Thyroid gland (tissue), 4 donors: ENCODE measurements at places on chromosomes 4 and X.

DNA sequence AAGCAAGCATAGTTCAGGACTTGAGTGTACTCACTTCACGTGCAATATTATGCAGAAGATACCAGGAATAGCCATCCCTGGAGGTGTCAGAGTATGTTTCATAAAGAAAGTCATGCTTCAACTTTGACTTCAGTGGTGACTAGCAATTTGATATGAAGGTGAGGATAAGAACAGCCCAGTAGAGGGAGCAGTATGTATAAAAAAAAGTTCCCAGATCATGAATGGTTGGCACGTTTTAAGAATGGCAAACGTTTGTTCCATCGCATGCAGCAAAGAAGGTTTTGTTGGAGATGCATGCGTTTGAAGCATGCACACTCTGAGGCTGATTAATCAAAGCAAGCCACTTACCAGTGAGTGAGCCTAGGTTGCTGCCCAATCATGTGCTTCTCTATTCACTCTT is 33.5 kb upstream of the SLITRK4 start:
- DNase-seq = no peak
- H3K36me3 ChIP-seq = no peaks in the 10 kb centered on the region
- no peak overlapping the region for H3K4me3 ChIP-seq
- H3K27ac ChIP-seq = no peak overlapping the region
- H3K4me1 ChIP-seq = no peaks in the 10 kb centered on the region

GRCh38 chr4:188780028-188780427 is 640.8 kb downstream of the TRIML1 start:
- H3K27me3 ChIP-seq = no peaks in the 10 kb centered on the region
- H3K4me1 ChIP-seq = no peaks in the 10 kb centered on the region
- no peak for DNase-seq
- H3K36me3 ChIP-seq = no peaks in the 10 kb centered on the region

DNA sequence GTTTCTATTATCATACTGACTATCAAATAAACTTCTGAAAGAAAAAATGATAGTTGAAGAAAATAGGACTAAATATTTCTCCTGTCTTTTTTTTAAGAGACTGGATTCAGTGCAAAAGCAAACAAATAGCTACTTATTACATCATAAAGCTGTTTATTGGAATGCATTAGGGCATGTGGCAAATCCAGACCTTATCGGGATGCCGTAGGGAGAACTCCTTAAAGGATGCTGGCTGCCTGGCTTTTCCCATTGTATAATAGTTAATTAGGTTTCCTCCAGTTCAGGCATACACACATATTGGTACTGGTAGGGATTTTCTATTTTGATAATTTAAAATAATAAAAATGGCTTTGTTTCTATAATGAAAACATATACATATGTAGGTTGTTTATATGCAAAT is 539.3 kb upstream of the ATOH1 start:
- DNase-seq = no peak
- no peaks in the 10 kb centered on the region for H3K4me1 ChIP-seq
- H3K36me3 ChIP-seq = no peaks in the 10 kb centered on the region
- H3K27ac ChIP-seq = no peak overlapping the region
- H3K4me3 ChIP-seq = no peak overlapping the region
- H3K27me3 ChIP-seq = no peaks in the 10 kb centered on the region

GRCh38 chr4:158860856-158861255 is 92.0 kb downstream of the FNIP2 start:
- peaks cover 19% of the 10 kb centered on the region for H3K36me3 ChIP-seq
- no peak overlapping the region for H3K27ac ChIP-seq
- no peak for DNase-seq
- H3K27me3 ChIP-seq = no peaks in the 10 kb centered on the region
- H3K4me1 ChIP-seq = no peaks in the 10 kb centered on the region

- DNase-seq = no peak
- no peak overlapping the region for H3K27ac ChIP-seq
- no peaks in the 10 kb centered on the region for H3K27me3 ChIP-seq
- H3K36me3 ChIP-seq = no peaks in the 10 kb centered on the region
- no peak overlapping the region for H3K4me3 ChIP-seq
These were observed 687 bp upstream of the ZNF275 start for GRCh38 chrX:153333266-153333665.

DNA sequence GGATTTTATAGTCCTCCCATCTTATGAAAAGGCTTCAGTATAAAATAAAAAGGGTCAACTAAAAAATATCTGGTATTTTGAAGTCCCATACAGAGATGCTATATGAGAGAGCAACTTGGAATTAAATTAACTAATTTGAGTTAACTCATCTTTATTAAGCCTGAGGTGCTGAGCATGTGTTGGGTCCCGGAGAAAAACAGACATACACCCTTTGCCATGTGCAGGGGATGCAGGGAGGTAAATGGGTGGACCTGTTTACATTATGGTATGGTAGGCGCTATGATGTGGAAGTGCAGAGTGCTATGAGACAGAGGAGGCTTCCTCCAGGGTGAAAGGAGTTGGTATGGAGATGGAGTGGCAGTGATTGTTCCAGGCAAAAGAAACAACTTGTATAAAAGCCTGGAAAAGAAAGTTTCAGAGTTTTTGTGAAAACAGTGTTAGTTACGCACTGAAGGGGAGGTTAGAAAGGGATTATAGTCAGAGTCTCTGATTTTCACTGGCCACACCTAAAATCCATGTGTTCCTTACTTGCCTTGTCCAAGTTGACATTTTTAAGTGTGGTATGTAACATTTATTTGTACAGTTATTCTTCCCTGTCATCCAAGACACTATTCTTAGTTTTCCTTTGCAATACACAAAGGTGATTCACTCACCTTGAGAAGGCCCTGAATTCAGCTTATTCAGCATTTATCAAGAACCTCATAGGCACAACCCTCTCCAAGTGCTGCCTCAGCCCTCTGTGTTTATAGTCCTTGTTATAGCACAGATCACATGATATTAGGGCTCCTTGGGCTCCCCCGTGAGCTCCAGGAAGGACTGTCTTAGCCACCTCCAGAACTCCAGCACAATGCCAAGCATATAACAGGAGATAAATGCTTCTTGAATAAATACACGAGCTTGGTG is 152.0 kb downstream of the RASL11B start:
- peak; percentile 44 for DNase-seq
- peaks cover 48% of the 10 kb centered on the region for H3K4me1 ChIP-seq
- no peaks in the 10 kb centered on the region for H3K27me3 ChIP-seq
- H3K36me3 ChIP-seq = no peaks in the 10 kb centered on the region

GRCh38 chrX:106802063-106802387 is 448 bp upstream of the TBC1D8B start:
- DNase-seq = no peak
- no peaks in the 10 kb centered on the region for H3K4me1 ChIP-seq
- H3K4me3 ChIP-seq = no peak overlapping the region
- peak overlapping the region; percentile 49 for H3K27ac ChIP-seq
- H3K36me3 ChIP-seq = no peaks in the 10 kb centered on the region
